H9 (cell line): ENCODE measurements at places on chromosomes 5 and 9. TPM values are rescaled to one million over a fixed set of nuclear protein-coding genes. Genes with fewer than 3 reads are reported as not detected.

GRCh38 chr5:109487753-109488420 lies 78.1 kb upstream of the PJA2 start:
- no peaks in the 10 kb centered on the region for H3K4me1 ChIP-seq
- DNase-seq = no peak

DNA sequence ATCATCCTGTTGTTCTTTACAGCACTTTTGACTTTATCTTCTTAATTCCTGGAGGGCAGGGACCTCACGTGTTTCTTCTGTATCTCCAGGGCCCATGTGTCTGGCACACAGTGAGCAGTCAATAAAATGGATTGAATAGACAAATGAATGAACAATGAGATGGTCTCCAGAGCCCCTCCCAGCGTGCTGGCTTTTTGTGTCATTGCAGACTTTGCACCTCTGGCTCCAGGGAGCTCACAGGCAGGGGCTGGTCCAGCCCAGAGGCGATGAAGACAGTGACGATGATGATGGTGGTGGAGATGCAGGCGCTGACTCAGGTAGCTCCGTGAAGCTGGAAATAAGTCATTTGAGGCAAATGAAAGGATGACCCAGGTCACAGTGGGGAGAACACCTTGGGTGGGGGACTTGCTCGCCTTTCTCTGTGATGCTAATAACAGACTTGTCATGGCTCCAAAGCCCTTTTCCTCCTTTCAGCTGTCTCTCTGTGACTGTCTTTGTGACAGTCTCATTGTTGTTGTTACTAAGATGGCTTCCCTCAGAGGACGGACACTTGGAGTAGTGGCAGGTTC lies 30.4 kb upstream of the FABP6 start:
- peak; percentile 38 for DNase-seq
- H3K27me3 ChIP-seq = no peaks in the 10 kb centered on the region
- peak overlapping the region; percentile 46 for H3K4me3 ChIP-seq
- peaks cover 8% of the 10 kb centered on the region for H3K4me1 ChIP-seq
- no peaks in the 10 kb centered on the region; the same call in 2 of the 3 replicates for H3K36me3 ChIP-seq
- H3K27ac ChIP-seq = no peak overlapping the region

IL33 gene
- not detected in 2 replicates for total RNA-seq

SPINK1 gene
- total RNA-seq = 2.0 and 3.1 TPM in 2 replicates

C9orf72 gene
- total RNA-seq = 17.0 and 18.3 TPM in 2 replicates

- H3K4me1 ChIP-seq = no peaks in the 10 kb centered on the region
- no peaks in the 10 kb centered on the region for H3K36me3 ChIP-seq
- no peak overlapping the region for H3K4me3 ChIP-seq
- no peak for DNase-seq
Observed at GRCh38 chr9:137462986-137463930, 4.1 kb upstream of the NSMF start.

DNA sequence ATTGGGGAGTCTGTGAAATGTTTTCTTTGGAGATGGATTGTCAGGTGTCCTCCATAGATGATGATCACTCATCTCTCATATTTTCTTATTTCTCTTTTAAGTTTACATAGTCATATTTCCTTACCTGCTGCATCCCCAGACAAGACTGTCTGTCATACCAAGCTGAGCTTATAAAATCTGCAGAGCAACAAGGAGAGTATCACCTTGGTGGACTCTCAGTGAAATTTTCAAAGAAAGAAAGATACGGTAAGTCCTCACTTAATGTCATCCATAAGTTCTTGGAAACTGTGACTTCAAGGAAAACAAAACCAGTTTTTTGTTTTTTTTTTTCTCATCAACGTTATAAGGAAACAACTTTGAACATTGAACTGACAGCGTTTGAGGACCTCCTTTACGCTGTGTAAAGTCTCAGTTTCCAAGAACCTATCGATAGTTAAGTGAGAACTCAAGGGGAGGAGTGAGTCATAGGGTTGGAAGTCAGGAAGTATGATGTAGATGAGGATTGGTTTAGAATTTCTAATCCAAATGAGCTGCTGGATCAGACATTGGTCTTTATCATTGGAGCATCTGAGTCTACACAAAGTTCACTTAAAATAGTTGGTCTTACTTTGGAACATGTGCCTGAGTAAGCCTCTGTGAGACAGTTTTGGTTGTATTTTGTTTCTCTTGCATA lies 45.5 kb downstream of the SPIN1 start:
- no peak overlapping the region for H3K4me3 ChIP-seq
- no peak overlapping the region for H3K27ac ChIP-seq
- H3K27me3 ChIP-seq = no peaks in the 10 kb centered on the region
- no peak for DNase-seq

LCP2 gene
- 0.09 TPM in 1 of 2 replicates, not detected in the other for total RNA-seq

GRCh38 chr9:31253800-31254762 lies 1130.4 kb upstream of the ACO1 start:
- no peak for DNase-seq
- no peaks in the 10 kb centered on the region for H3K27me3 ChIP-seq
- no peak overlapping the region for H3K4me3 ChIP-seq
- H3K27ac ChIP-seq = no peak overlapping the region

DNA sequence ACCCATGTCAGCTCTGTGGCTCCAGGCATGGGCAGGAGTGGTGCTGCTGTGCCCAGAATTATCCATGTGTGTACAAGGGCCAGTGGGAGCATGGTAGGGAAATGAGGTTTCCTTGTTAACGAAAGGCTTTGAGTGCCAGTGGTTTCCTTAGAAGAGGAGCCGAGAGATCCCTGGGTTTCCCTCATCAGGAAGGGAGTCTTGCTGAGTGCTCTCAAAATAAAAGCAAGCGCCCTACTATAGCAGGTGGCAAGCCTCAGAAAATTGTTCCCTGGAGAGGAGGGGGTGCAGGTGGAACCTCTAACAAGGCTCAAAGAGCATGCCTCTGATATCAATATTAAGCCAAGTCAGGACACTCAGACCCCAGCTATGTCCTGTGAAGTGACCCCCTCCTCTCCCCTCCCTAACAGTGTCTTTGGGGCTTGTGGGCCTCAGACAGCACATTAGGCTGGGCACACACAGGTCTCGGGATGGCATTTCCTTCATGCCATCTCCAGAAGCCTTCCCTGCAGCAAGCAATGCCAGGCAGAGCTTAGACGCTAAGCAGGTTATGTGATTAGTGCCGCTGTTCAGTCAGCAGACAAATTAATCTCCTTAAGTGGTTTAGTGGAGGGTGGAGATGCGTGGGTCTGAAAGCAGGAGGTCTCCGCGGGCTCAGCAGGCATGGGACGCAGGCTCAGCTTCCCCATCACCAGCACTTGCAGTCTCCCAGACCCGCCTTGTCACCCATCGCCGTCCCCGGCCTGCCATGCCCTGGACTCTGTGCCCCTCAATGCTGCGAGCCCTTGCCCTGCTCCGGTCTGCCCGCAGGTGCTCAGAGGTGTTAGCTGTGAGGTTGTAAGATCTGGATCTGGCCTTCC lies 60.0 kb upstream of the RARS1 start:
- H3K4me1 ChIP-seq = no peaks in the 10 kb centered on the region
- H3K36me3 ChIP-seq = peaks cover 14% of the 10 kb centered on the region
- no peak overlapping the region for H3K4me3 ChIP-seq
- no peak overlapping the region for H3K27ac ChIP-seq
- no peaks in the 10 kb centered on the region for H3K27me3 ChIP-seq

GRCh38 chr9:15856591-15856990 lies 303.7 kb downstream of the CCDC171 start:
- DNase-seq = no peak
- H3K36me3 ChIP-seq = no peaks in the 10 kb centered on the region
- no peak overlapping the region for H3K27ac ChIP-seq
- no peaks in the 10 kb centered on the region for H3K27me3 ChIP-seq

IER5L gene
- 1.0 and 1.3 TPM in 2 replicates for total RNA-seq

OCLN gene
- 105 and 109 TPM in 2 replicates for total RNA-seq

GRCh38 chr5:36367524-36367923 lies 65.8 kb upstream of the RANBP3L start:
- no peaks in the 10 kb centered on the region for H3K27me3 ChIP-seq
- no peak overlapping the region for H3K27ac ChIP-seq
- no peaks in the 10 kb centered on the region; the same call in 1 of the 2 replicates for H3K4me1 ChIP-seq

GRCh38 chr9:16721972-16722371 lies 148.5 kb downstream of the BNC2 start:
- no peak overlapping the region for H3K27ac ChIP-seq
- H3K27me3 ChIP-seq = no peaks in the 10 kb centered on the region
- H3K4me1 ChIP-seq = peaks cover 8% of the 10 kb centered on the region; the same call in 1 of the 2 replicates
- H3K36me3 ChIP-seq = no peaks in the 10 kb centered on the region
- DNase-seq = no peak

DNA sequence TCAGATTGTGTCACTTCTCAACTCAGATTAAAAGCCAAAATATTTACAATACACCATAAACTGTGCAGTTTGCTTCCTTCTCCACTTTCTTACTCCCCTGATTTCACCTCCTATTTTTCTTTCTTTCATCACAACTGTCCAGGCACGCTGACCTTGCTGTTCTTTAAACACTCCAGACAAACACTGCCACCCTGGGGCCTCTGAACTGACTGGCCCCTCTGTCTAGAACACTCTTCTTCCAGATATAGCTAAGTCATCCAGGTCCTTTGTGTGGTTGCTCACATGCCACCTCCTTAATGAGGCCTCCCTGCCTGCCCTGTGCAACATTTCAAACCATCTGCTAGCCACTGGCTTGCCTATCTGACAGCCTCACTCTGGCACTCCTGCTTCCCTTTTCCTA lies 46.6 kb downstream of the ATG10 start:
- no peaks in the 10 kb centered on the region; the same call in 1 of the 2 replicates for H3K4me1 ChIP-seq
- H3K36me3 ChIP-seq = peaks cover 18% of the 10 kb centered on the region
- no peak overlapping the region for H3K27ac ChIP-seq
- no peak overlapping the region for H3K4me3 ChIP-seq
- no peaks in the 10 kb centered on the region for H3K27me3 ChIP-seq

- no peak overlapping the region for H3K27ac ChIP-seq
- H3K4me3 ChIP-seq = no peak overlapping the region
- no peaks in the 10 kb centered on the region for H3K4me1 ChIP-seq
- H3K27me3 ChIP-seq = no peaks in the 10 kb centered on the region
- DNase-seq = no peak
Observed at GRCh38 chr9:137398561-137399468, 24.1 kb downstream of the EXD3 start.

FYB1 gene
- not detected in 2 replicates for total RNA-seq

GRCh38 chr5:57939335-57939734 lies 456.7 kb upstream of the ACTBL2 start:
- H3K36me3 ChIP-seq = no peaks in the 10 kb centered on the region
- no peak overlapping the region for H3K4me3 ChIP-seq
- no peak overlapping the region for H3K27ac ChIP-seq

- 0 out of 2 replicates have a peak, but pooled peaks cover 3% of the 10 kb centered on the region for H3K36me3 ChIP-seq
- H3K4me3 ChIP-seq = peak overlapping the region; percentile 68; the same call in 2 of the 3 replicates
- H3K27me3 ChIP-seq = no peaks in the 10 kb centered on the region
- H3K4me1 ChIP-seq = peaks cover 9% of the 10 kb centered on the region; the same call in 1 of the 2 replicates
- peak; percentile 85 for DNase-seq
- H3K27ac ChIP-seq = no peak overlapping the region
Observed at GRCh38 chr5:82097-82496, 9.9 kb upstream of the PLEKHG4B start.

DNA sequence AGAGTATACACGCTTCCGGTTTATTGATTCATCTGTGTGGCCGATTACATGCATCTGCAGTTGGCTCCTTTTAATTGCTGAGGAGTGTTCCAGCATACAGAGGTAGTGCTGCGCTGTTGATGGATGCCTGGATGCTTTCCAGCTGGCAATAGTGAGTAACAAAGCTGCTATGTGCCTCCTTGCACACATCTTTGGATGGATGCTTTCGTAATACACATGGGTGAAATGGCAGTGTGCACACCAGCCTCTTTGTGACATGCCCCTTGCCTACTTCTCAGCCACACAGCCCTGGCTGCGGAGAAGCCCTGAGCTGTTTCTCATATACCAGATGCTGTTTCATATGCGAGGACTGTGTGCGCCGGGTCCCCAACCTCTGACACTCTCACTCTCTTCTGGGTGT lies 151.0 kb downstream of the GADD45G start:
- H3K27me3 ChIP-seq = no peaks in the 10 kb centered on the region
- no peaks in the 10 kb centered on the region for H3K36me3 ChIP-seq
- peaks cover 2% of the 10 kb centered on the region; the same call in 1 of the 2 replicates for H3K4me1 ChIP-seq

- H3K4me3 ChIP-seq = no peak overlapping the region
- no peaks in the 10 kb centered on the region for H3K4me1 ChIP-seq
- no peaks in the 10 kb centered on the region for H3K27me3 ChIP-seq
- H3K36me3 ChIP-seq = peaks cover 61% of the 10 kb centered on the region
- no peak overlapping the region for H3K27ac ChIP-seq
Observed at GRCh38 chr5:146466521-146467349, 19.6 kb downstream of the TCERG1 start.

ENTREP1 gene
- total RNA-seq = 21.3 and 21.8 TPM in 2 replicates

DNA sequence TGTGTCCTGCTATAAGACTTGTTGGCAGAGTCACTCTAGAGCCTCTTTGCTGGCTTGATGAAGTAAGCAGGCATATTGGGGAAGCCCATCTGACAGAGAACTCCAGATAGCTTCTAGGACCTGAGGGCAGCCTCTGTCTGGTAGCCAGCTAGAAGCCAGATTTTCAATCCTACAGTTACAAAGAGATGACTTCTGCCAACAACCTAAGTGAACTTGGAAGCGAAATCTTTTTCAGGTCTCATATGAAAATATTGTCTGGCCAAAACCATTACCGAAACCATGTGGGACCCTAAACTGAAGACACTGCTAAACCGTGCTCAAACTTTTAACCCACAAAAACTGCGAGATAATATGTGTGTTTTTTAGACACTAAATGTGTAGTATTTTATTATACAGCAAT lies 140.9 kb downstream of the MRPS30 start:
- no peak for DNase-seq
- H3K27me3 ChIP-seq = no peaks in the 10 kb centered on the region
- no peaks in the 10 kb centered on the region for H3K36me3 ChIP-seq
- no peak overlapping the region for H3K27ac ChIP-seq
- H3K4me3 ChIP-seq = no peak overlapping the region

CNTNAP3B gene
- total RNA-seq = 4.6 and 4.7 TPM in 2 replicates

- H3K27me3 ChIP-seq = no peaks in the 10 kb centered on the region
- peaks cover 78% of the 10 kb centered on the region for H3K36me3 ChIP-seq
- H3K4me1 ChIP-seq = no peaks in the 10 kb centered on the region
Observed at GRCh38 chr5:33476992-33477391, 36.2 kb downstream of the TARS1 start.

- H3K27me3 ChIP-seq = no peaks in the 10 kb centered on the region
- no peaks in the 10 kb centered on the region for H3K4me1 ChIP-seq
- H3K27ac ChIP-seq = no peak overlapping the region
- DNase-seq = no peak
- no peak overlapping the region for H3K4me3 ChIP-seq
- H3K36me3 ChIP-seq = peaks cover 4% of the 10 kb centered on the region; the same call in 2 of the 3 replicates
Observed at GRCh38 chr9:4959031-4959430, 26.0 kb upstream of the JAK2 start.

DNA sequence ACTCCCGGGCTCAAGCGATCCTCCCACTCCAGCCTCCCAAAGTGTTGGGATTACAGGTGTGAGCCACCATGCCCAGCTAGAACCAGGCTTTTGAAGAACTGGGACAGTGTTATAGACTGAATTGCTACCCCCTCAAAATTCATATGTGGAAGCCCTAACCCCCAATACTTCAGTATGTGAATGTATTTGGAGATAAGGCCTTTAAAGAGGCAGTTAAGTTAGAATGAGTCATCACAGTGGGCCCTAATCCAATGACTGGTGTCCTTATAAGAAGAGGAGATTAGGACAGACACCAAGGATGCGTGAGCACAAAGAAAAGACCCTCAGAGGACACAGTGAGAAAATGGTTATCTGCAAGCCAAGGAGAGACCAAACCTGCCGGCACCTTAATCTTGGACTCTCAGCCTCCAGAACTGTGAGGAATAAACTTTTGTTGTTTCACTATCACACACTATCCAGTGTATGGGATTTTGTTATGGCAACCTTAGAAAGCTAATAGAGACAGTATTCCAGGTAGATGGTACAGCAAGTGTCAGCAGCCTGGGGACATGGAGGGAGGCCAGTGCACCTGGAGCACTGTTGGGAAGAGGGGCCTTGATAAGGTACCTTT lies 31.4 kb upstream of the ERGIC1 start:
- H3K4me1 ChIP-seq = peaks cover 3% of the 10 kb centered on the region
- H3K27ac ChIP-seq = no peak overlapping the region
- DNase-seq = no peak
- H3K36me3 ChIP-seq = no peaks in the 10 kb centered on the region
- no peaks in the 10 kb centered on the region for H3K27me3 ChIP-seq
